Lower leg skin (tissue), 4 donors: ENCODE measurements at places on chromosomes 7 and 10. TPM values are rescaled to one million over a fixed set of nuclear protein-coding genes. Genes with fewer than 3 reads are reported as not detected.

The HTRA1 gene
- total RNA-seq = 84.5 TPM

DNA sequence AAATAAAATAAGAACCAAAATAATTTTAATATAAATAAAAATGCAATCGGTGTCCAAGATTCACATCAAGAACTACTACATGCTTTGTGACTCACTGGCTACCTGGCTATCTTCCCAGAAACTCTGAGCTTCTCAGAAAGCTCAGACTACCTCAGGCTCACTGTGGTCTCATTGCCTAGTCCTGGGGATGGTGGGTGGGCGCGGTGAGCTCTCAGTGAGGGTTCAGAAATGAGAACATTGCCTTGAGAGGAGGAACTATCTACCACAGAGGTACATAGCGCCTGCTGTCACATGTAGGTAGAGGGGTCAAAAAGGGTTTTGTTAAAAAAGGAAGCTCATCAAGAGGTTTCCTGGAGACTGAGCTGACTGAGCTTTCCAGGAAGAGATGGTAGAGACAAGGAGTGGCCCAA, 108.0 kb downstream of the WDFY4 start:
- no peak for DNase-seq

The AKR1D1 gene
- total RNA-seq = not detected

DNA sequence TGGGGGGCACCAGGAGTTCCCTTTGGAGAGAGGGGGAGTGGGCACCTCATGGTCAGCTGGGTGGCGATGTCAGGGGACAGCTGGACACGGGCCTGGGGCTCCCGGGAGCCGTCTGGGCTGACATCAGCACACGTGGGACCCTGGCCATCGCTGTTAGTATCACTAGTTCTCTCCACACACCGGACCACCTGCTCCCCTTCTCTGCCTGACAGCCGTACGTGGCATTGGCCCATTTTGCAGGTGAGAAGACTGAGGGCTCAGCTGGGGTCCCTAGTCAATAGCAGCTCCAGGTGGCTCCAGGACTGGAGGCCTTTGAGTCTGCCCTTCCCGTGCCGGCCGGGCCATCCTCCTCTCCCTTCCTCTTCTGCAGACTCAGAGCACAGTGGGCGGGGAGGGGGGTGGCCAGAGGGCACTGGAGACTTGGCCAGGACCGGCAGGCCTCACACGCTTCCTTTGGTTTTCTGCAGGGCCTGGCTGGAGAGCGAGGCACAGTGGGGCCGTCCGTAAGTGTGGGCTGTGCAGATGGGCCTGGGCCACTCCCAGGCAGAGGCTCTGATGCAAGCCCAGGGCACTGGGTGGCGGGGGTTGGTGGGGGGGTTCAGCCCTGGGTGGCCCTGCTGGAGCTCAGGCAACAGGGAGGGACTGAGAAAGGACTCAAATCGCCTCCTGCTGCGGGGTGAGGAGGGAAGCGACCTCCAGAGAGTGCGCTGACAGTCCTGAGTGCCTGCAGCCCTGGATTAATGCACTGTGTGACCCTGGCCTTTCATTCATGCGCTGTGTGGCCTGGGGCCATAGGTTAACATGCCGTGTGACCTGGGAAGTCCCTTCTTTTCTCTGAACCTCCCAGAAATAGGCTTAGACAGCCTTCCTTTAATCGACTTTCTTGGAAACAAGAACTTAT, 78.2 kb downstream of the MYL10 start:
- DNase-seq = peak; percentile 54

The SLC35B4 gene
- 3.3 TPM for total RNA-seq

- DNase-seq = no peak
Measured at GRCh38 chr10:21530641-21531040, 3.4 kb upstream of the MLLT10 start.

DNA sequence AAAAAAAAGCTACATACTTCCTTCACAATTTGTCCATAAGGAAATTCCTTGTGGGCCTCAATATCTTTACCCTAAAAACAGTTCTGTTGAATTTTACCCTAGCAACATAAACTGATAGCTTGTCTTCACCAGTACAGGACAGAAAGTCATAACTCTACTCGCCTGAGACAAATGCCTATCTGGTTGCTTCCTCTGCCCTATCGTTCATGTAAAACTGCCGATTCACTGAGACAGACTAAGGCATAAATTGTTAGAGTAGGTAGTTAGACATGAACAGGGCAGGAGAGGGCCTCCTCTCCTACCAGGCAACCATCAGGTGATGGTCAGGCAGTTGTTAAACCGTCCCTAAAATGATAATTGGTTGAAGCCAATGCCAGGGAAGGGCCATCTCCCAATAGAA, 25.0 kb downstream of the IFIT3 start:
- no peak for DNase-seq

The AHR gene
- 88.8 TPM for total RNA-seq

- no peak for DNase-seq
Measured at GRCh38 chr10:76492026-76492425, 1060.6 kb downstream of the LRMDA start.

The CDK5 gene
- 13.7 TPM for total RNA-seq

DNA sequence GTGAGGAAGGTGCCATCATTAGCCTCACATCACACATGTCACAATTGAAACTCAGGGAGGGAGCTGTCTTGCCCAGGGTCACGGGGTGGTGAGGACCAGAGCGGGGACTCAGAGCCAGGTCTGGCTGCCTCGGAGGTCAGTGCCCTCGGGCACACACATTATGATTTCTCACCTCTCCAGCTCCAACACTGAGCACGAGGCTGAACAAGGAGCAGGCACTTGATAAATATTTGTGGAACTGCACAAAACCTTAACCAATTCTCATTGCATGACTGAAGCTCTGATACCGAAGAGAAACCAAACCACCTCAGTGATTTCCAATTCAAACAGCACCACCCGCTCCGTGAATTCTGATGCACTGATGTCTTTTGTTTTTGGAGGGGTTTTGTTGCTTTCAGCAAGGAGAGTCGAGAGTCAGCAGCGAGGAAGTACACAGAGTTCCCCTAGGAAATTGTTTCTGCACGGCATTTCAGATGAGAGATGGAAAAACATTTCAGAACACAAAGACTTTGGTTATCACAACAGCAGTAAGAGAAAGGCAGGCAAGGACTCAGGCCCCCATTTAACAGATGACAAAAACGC, 55.3 kb upstream of the ZMIZ1 start:
- DNase-seq = no peak

- DNase-seq = no peak
Measured at GRCh38 chr7:137316648-137317353, 26.7 kb downstream of the PTN start.

DNA sequence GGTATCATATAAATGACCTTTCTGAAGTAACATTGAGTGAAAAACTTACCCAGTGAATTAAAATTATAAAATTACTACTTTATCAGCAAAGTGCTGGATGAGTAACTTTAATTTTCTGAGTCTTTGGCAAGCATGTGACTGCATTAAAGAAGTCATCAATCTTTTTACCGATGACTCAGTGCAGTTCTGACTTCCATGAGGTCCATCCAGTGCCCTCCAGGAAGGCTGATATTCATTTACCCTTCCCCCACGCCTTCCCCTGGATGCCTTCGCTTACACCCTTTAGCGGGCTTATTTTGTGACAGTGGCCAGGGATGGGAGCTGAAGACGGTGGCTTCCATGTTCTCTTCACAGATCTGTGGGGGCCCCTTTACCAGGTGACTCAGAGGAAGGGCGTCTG, 572.9 kb upstream of the PFKP start:
- DNase-seq = no peak

The C7orf57 gene
- 0.39 TPM for total RNA-seq

The YKT6 gene
- 38.5 TPM for total RNA-seq

The STK17A gene
- total RNA-seq = 6.5 TPM

DNA sequence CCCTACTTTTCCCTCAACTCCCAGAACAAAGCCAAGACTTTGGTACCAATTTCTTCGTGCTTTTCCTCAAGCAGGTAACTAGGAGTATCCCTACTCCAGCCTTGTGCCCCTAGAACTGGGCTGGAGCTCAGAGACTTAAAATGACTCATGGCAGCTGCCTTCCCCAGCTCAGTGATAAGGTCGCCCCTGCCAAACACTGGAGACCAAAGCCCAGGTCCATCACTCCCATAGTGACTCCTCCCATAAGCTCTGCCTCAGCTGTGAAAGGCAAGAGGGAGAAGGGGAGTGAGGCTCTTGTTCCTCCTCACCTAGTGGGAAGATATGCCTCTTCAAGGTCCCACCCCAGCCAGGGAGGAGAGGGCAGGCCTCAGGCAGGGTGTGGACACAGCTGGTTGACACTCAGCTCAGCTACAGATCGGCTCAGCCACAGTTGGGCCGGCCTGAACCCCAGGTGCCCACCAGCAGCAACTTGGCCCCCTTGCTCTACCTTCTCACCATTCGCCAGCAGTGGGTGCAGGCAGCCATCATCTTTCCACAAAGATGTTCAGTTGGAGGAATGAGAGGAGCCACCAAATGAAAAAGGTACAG, 13.8 kb upstream of the CYREN start:
- DNase-seq = peak; percentile 77

- DNase-seq = no peak
Measured at GRCh38 chr7:145106001-145106400, 270.1 kb upstream of the TPK1 start.

DNA sequence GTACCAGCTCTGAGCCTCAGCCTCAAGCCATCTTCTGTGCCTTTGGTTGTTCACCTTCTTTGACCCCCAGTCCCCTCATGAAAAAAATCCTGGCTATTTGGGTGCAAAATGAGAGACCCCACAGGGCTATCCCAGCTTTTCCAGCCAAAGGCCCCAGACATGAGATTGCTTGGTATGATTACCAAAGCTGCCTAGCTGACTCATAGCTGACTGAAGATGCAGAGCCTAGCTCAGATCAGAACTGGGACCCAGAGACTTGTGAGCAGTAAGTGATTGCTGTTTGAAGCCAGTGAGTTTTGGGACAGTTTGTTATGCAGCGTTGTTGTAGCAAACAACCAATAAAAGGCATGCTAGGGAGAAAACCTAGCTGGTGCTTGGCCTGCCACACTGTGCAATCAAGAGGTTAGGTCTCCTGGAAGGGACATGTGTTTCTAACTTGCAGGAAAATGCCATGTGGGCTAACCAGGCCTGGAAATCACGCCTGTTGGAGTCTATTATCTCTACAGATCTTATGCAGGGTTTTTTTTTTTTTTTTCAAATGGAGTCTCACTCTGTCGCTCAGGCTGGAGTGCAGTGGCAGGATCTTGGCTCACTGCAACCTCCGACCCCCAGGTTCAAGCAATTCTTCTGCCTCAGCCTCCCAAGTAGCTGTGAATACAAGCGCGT, 48.0 kb upstream of the DAGLB start:
- DNase-seq = no peak

The EBLN1 gene
- not detected for total RNA-seq

- no peak for DNase-seq
Measured at GRCh38 chr7:155831807-155832524, 19.7 kb upstream of the SHH start.

The HYAL4 gene
- 2.9 TPM for total RNA-seq

The ZPBP gene
- total RNA-seq = not detected

DNA sequence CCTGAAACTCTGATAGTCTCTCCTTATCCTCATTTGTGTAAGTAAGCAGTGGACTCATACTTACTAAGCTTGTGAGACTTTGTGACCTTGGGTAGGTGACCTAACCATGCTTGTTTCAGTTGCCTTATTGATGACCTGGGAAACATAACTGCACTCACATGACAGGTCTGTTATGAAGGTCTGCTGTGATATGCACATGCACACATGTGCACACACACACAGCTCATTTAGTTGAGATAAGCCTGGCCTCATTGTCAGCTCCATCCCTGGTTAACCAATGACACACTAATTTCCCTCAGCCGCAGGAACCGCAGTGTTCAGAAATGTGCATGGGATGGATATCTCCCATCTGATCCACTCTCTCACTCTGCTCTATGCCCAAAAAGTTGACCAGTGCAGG, 177.2 kb downstream of the GPAM start:
- no peak for DNase-seq

DNA sequence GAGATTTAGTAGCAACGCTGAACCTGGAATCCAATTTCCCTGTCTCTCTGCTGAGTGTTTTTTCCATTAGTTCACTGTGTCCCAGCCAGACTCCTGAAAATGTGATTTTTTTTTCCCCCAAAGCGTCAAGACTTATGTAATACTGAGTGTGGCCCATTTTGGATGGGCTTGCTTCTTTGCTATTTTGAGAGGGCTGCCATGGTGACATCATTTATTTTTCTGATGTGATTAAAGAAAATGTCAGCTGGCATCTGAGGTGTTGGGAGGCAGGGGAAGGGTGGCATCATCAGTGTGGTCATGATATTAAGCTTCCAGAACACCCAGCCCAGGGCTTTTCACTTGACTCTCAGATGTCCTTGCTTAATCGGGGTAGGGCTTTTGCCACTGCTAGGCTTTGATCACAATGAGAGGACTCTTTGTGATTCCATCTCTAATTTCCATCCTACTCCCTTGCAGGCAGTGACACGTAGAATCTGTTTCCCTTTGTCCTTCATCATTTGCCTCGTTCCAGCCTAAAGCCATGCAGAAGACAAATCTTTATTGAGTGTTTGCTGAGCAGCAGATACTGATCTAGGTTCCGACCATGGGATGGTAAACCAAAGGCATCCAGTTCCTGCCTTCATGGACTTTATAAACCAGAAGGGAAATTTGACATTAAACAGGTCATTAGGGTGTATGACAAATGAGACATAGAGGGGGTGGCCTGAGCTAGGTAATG, 7.4 kb downstream of the ZNF365 start:
- no peak for DNase-seq

The WNT2 gene
- total RNA-seq = 0.69 TPM

DNA sequence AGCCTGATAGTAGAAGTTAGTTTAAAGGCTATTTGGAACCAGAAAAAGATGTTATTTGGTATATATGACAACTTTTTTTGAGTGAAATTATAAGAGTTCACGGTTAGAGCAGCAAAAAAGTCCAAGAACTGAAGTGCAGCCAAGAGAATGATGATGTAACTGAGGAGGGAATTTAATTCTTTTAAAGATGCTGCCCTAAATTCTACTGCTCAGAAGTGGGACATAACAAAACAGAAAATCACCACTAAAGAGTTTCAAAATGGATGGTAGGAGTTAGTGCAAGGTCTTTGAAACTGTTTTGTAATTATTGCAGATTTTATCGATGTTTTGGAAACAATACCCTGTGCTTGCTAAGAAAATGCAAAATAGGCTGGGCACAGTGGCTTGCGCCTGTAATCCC, 6.5 kb downstream of the SAMD8 start:
- DNase-seq = no peak

The PLAU gene
- 13.0 TPM for total RNA-seq

GRCh38 chr10:30374353-30374752, 25.3 kb upstream of the MTPAP start:
- DNase-seq = peak; percentile 61
